ENCODE measurements at places on chromosomes 11 and 22. TPM values are rescaled to one million over a fixed set of nuclear protein-coding genes. Genes with fewer than 3 reads are reported as not detected.

The OR8G5 gene
- not detected for total RNA-seq

The APOA4 gene
- not detected for total RNA-seq

The KLHDC7B gene
- 18.8 TPM for total RNA-seq

The P2RY6 gene
- total RNA-seq, result 0.44 TPM

The MPEG1 gene
- 2.0 TPM for total RNA-seq

The CD3G gene
- 199 TPM for total RNA-seq

The KRTAP5-2 gene
- not detected for total RNA-seq

The MAPK8IP2 gene
- 0.39 TPM for total RNA-seq

The VPREB1 gene
- total RNA-seq, result not detected

The RAB30 gene
- total RNA-seq, result 11.9 TPM

The CDCA5 gene
- total RNA-seq, result 85.5 TPM

The SLC22A8 gene
- total RNA-seq, result not detected

The TMEM135 gene
- 29.2 TPM for total RNA-seq

The OR2AT4 gene
- total RNA-seq, result not detected

The MS4A4E gene
- not detected for total RNA-seq

The ANKK1 gene
- total RNA-seq, result 2.4 TPM

The LMF2 gene
- 128 TPM for total RNA-seq

The PTPRCAP gene
- 351 TPM for total RNA-seq

The APOA5 gene
- total RNA-seq, result not detected

The FDXACB1 gene
- total RNA-seq, result 3.5 TPM

The OR10D3 gene
- total RNA-seq, result not detected

The PNPLA5 gene
- total RNA-seq, result not detected

The SYCE3 gene
- 1.1 TPM for total RNA-seq

The FAM111B gene
- 45.1 TPM for total RNA-seq

The APOBEC3F gene
- 41.4 TPM for total RNA-seq

The PRSS23 gene
- 0.28 TPM for total RNA-seq

The TRPC6 gene
- total RNA-seq, result not detected

The PRG3 gene
- not detected for total RNA-seq

The NCF4 gene
- total RNA-seq, result 31.0 TPM

The GNG3 gene
- not detected for total RNA-seq

The CNTN5 gene
- total RNA-seq, result not detected

The OR8G1 gene
- not detected for total RNA-seq

The BIRC3 gene
- 55.0 TPM for total RNA-seq

The OR5P2 gene
- total RNA-seq, result not detected

The APLNR gene
- total RNA-seq, result not detected

The FGF4 gene
- total RNA-seq, result not detected

The GPHA2 gene
- not detected for total RNA-seq

The MAJIN gene
- total RNA-seq, result not detected

The DEUP1 gene
- total RNA-seq, result not detected

The ALX4 gene
- total RNA-seq, result not detected

The SLC15A3 gene
- total RNA-seq, result 7.4 TPM

The SPTBN2 gene
- 1.6 TPM for total RNA-seq

The ARVCF gene
- 1.6 TPM for total RNA-seq

The SPINDOC gene
- total RNA-seq, result 35.2 TPM

The SYT8 gene
- total RNA-seq, result not detected

The OSM gene
- total RNA-seq, result 142 TPM

The ARHGAP42 gene
- not detected for total RNA-seq

The AMOTL1 gene
- 4.8 TPM for total RNA-seq
